Caco-2 (cell line): ENCODE measurements at places on chromosomes 3 and 15. TPM values are rescaled to one million over a fixed set of nuclear protein-coding genes. Genes with fewer than 3 reads are reported as not detected.
A peak's percentile ranks its signal among the peaks of the same experiment; 100 is the strongest.

Gene RSL24D1
- 122 and 124 TPM in 2 replicates for total RNA-seq

- no peak overlapping the region for H3K27ac ChIP-seq
- DNase-seq: peak; percentile 55
- H3K27me3 ChIP-seq: no peaks in the 10 kb centered on the region
- H3K4me1 ChIP-seq: peaks cover 46% of the 10 kb centered on the region
Measured at GRCh38 chr3:46881596-46882376, 4.3 kb downstream of the PTH1R start.

DNA sequence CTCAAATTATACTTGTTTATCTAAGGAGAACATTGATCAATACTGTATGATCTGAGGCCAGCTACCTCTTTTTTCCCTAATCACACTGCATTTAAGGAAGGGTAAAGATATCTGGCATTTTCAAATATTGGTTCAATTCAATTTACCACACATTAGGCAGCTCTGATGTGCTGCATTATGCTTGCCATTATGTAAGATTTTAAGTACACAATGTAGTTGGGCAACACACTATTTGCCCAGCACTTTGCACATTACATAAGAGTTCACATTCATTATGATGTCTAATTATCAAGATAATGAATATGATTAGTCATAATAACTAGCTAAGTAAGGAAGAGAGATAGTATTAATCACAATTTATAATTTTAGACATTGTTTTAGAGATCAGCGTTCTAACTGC is 196.3 kb downstream of the BCHE start:
- no peaks in the 10 kb centered on the region for H3K27me3 ChIP-seq
- no peak overlapping the region for H3K4me3 ChIP-seq
- DNase-seq: no peak
- no peaks in the 10 kb centered on the region for H3K4me1 ChIP-seq

DNA sequence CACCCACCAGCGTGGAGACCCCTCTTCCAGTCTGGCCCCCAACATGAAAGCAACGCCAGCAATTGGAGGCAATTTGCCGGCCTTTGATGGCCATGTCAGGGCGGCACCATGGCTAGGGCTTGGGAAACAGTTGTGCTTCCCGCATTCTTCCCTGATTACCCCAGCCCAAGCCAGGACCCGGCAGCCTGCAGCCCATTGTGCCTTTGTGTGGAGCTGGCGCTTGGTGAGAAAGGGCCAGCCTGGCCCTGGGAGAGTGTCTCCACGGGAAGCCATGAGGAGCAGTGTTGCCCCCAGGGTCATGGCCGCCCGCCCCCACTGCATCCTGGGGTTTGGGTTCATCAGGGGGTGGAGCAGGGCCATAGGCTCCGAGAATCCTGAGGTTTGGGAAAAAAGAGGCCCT is 66.0 kb downstream of the DNAJB8 start:
- no peaks in the 10 kb centered on the region for H3K27me3 ChIP-seq
- no peaks in the 10 kb centered on the region for H3K4me1 ChIP-seq
- H3K27ac ChIP-seq: no peak overlapping the region
- H3K4me3 ChIP-seq: no peak overlapping the region
- H3K36me3 ChIP-seq: no peaks in the 10 kb centered on the region
- DNase-seq: no peak

- DNase-seq: no peak
- H3K27ac ChIP-seq: no peak overlapping the region
- H3K4me3 ChIP-seq: no peak overlapping the region
- no peaks in the 10 kb centered on the region for H3K36me3 ChIP-seq
- peaks cover 10% of the 10 kb centered on the region for H3K4me1 ChIP-seq
Measured at GRCh38 chr3:191340966-191341365, 10.6 kb upstream of the UTS2B start.

GRCh38 chr15:83065431-83065830 is 1.6 kb downstream of the BTBD1 start:
- H3K27ac ChIP-seq: peak overlapping the region; percentile 21
- no peaks in the 10 kb centered on the region; the same call in 1 of the 2 replicates for H3K36me3 ChIP-seq
- peak overlapping the region; percentile 81 for H3K4me3 ChIP-seq
- no peak for DNase-seq
- no peaks in the 10 kb centered on the region for H3K27me3 ChIP-seq

DNA sequence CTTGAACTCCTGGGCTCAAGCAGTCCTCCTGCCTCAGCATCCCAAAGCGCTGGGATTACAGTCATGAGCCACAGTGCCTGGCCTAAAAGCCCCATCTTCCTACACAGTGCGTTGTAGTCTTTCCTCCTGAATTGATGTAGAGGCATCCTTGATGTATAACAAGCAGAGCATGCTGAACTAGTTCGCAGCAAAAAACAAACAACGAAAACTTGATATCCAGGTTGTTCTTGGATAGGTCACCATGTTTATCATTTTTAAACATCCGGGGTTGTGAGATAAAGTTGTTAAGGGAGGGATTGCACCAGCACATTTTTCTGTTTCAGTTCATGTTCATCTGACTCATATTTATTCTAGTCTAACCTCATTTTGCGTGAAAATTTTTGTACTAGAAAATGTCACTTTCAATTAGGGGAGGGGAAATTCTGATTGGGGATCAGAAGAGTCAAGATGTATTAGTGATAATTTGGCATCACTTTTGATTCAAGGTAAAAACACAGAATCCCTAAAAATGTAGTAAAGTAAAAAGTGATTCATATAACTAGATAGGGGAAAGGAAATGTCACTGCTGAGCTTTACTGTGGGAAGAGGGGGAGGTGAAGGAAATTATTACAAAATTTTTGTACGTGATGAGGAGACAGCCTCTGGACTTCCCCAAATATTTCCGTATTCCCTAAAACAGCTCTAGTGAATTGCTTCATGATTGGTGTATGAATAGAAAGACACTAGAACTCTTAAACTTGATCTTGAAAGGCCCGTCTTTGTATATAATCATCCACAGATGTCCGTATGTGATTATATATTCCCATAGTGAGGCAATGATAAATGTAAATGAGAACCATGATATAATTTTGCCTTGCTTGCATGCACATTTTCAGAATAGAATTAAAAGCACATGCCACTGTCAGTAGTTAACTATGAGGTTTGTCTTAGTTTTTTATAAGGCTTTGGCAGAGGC is 22.9 kb downstream of the RAB8B start:
- no peaks in the 10 kb centered on the region for H3K36me3 ChIP-seq
- H3K27ac ChIP-seq: peak overlapping the region; percentile 65
